Activated CD4-positive, alpha-beta T cell treated with anti-CD3 and anti-CD28 coated beads for 4 hours (primary cell): ENCODE measurements at places on chromosomes 7 and 10.

- no peak for DNase-seq
Observed at GRCh38 chr10:101244321-101245050, 15.2 kb upstream of the LBX1 start.

- DNase-seq = no peak
Observed at GRCh38 chr10:48274636-48275035, at the start of gene FRMPD2. Gene FRMPD2 (minus strand): TSS chr10:48274696. CDS start chr10:48274567, 129 bp downstream.

DNA sequence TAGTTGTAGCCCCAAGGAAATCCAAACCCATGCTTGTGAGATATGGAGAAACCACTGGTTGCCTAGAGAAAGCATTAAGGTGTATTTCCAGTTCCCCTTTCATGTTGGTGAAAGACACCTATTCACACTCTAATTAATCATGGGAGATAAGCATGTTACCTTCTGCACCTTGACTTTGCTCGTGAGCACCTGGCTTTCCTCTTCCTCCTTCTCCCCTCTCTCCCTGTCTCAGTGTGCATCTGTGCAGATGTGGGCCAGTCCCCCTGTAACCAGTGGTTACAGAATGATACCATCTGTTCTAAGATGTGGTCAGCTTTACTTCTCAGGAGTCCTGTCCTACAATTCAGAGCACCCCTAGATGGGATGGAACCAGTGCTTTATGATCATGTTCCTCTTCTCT is 160.6 kb downstream of the LCOR start:
- DNase-seq = no peak

- DNase-seq = no peak
Observed at GRCh38 chr10:58467931-58468635, 44.6 kb upstream of the BICC1 start.

DNA sequence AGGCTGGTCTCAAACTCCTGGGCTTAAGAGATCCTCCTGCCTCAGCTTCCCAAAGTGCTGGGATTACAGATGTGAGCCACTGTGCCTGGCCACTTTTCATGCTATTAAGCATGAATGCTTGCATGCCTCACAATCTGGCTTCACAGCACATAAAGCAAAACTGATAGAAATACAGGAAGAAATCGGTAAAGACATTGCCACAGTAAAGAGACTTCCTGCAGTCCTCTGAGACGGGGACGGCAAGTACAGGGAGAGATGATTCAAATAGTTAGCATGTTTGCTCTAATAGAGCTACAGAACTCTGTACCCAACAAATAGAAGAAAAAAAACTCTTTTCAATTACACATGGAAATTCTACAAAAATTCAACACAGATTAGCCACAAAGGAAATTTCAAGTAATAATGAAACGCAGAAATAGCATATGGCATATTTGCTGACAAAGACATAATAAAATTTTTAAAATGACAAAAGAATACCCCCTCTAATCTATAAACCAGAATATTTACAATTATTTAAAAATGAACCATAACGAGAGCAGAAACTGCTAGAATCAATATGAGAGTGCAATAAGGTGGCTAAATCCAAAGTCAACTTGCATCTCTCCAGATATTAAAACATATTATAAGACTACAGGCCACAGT is 32.3 kb downstream of the CARD11 start:
- no peak for DNase-seq

- DNase-seq = no peak
Observed at GRCh38 chr7:134016223-134016941, 110.8 kb upstream of the LRGUK start.

GRCh38 chr10:75505840-75506506 is 74.5 kb downstream of the LRMDA start:
- DNase-seq = no peak

DNA sequence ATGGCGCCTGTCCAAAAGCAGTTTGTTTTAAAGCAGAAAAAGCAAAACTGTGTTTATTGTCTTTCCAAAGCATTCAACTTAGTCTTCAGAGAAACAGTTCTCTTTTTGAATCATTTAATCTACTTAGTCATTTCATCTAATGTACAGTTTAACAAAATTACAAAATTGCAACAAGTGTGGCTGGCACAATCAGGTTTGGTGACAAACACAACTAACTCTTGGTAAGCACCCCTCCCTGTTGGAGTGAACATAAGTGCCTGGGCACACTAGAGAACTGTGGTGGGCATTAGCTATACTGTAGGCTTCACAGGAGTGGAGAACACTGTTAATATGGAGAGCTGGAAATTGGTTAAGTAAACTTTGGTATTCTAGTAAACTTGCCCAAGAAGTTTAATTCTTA is 6.9 kb downstream of the CREM start:
- DNase-seq = no peak

DNA sequence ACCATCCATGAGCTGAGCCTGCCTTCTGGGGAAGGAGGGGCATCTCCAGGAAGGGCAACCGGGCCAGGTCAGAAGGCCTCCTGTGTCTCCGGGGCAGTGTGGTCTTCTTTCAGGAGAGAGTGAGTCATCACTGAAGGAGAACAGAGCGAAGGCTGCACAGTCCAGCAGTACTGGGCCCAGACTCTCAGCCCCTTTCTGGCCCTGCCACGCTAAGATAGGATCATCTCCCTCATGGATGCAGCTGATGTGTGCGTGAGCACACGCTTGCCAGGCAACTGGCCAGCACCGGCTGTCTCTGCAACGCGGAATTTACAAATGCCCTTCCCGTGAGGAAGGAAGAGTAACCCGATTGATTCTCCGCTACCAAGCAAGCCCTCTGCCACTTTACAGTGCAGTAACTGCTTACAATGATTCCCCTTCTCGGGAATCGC is 328.2 kb downstream of the TNS3 start:
- DNase-seq = no peak

- no peak for DNase-seq
Observed at GRCh38 chr10:97157578-97158095, 28.1 kb downstream of the SLIT1 start.

DNA sequence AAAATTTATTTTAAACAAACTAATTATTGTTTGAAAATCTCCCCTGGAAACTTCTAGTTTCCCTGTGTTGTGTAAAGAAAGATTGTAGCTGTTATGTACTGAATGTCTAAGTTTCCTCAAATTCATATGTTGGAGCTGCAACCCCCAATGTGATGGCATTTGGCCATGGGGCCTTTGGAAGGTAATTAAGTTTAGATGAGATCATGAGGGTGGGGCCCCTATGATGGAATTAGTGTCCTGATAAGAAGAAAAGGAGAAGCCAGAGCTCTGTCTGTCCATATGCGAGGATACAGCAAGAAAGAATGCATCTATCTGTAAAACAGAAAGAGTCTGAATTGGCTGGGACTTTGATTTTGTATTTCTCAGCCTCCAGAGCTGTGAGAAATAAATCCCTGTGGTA is 179.5 kb downstream of the STK31 start:
- no peak for DNase-seq

DNA sequence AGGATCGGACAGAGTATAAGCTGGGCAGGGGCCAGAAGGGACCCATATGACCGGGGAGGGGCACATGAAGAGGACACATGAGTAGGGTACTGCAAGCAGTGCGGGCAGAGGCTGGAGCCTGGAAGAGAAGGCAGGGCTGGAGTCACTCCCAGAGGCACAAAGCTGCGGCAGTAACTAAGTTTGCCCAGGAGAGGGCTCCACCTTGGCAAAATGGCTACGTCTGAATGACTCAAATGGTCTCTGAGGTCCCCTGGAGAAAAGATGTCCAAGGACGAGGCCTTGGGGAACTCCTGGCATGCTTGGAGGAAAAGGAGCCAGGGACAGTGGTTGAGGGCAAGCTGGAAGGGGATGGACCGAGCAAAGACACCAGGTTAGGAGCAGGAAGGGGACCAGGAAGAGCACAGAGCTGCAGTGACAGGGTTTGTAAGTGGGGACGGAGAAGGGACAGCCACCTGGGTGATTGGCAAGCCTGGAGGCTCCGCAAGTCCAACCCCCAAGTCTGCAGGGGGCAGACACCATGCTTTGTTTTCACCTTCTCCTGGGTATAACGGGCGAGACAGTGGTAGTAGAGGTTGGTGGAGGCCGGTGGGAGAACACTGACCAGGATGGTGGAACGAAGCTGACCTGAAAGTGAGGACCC is 43.1 kb upstream of the LBX1 start:
- peak; percentile 53 for DNase-seq

- no peak for DNase-seq
Observed at GRCh38 chr10:99673492-99673891, 14.2 kb downstream of the ENTPD7 start.

GRCh38 chr10:26555719-26556368 is 117.7 kb downstream of the APBB1IP start:
- no peak for DNase-seq

DNA sequence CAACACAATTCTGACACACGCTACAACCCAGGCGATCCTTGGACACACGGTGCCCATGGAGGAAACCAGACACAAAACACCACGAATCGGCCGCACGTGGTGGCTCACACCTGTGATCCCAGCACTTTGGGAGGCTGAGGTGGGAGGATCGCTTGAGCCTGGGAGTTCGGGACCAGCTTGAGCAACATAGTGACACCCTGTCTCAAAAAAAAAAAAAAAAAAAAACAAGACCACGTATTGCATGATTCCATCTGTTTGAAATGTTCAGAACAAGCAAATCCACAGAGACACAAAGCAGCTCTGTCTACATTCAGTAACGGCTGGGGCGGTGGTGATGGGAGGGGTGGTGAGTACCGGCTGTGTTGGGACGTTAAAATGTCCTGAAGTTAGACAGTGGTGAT is 25.2 kb downstream of the ADAP1 start:
- DNase-seq = no peak

GRCh38 chr7:32179567-32179966 is 109.4 kb upstream of the PDE1C start:
- no peak for DNase-seq

- no peak for DNase-seq
Observed at GRCh38 chr10:3873728-3874461, 88.9 kb upstream of the KLF6 start.

DNA sequence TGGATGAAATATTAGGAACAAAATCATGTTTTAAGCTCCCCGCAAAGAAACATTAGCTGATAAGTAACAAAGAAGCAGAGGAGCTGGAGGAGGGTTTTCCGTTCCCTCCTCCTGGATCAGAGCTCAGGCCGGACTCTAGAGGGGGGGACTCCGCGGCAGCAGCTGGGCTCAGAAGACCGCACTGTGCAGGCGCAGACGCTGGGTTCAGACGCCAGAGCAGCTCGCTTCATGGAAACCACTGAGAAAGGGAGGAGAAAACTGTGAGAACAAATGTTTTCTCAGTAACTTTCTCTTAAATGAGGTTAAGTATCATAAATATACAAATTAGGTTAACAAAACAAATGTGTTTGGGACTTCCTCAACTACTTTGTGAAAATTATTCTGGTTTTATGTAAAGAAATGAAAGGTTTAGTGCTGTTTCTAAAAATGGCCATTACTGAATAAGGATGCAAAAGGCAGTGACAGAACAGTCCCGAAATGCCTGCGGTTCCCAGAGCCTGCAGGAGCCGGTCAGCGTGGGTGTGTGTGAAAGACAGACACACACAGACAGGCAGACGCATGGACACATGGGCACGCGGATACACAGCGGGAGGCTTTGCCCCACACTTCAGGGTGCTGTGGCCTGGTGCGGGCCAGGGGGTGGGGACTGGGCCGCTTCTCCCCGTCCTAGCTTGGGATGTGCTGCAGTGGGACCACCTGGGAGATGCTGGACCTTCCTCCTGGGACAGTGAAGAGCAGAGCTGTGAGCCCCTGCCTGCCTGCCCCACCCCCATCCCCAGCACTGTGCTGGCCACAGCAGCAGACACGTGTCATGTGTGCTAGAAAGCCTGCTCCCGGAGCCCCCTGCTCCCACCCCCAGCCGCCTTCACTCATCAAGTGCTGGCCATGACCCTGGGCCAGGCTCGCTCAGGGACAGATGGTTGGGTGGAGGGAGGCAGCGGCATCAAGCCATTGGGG is 20.3 kb upstream of the ADGRA1 start:
- DNase-seq = no peak

DNA sequence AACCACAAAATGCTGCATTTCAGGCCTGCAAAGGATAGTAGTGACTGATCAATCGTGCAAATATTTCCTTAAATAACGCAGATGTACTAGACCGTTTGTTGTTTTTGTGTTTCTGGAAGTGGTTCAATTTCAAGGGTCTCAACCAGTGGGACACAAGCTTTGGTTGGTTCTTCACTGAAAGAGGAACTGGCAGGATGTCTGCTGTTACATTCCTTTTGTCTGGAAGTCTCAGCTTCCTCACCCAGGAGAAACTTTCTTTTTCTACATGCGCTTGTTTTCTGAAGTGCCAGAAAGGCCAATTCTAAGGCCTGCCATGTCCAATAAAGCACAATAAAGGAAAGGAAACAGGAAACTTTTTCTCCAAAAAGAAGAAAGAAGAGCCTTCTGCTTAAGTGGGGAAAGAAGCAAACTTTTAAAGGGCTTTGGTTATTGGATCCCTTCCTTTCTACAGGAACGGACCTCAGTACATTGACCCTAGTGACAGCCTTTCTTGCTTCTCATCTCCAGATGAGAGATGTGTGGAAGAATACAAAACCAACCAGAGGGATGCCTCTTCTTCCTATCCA is 4.1 kb downstream of the DKK1 start:
- DNase-seq = no peak

DNA sequence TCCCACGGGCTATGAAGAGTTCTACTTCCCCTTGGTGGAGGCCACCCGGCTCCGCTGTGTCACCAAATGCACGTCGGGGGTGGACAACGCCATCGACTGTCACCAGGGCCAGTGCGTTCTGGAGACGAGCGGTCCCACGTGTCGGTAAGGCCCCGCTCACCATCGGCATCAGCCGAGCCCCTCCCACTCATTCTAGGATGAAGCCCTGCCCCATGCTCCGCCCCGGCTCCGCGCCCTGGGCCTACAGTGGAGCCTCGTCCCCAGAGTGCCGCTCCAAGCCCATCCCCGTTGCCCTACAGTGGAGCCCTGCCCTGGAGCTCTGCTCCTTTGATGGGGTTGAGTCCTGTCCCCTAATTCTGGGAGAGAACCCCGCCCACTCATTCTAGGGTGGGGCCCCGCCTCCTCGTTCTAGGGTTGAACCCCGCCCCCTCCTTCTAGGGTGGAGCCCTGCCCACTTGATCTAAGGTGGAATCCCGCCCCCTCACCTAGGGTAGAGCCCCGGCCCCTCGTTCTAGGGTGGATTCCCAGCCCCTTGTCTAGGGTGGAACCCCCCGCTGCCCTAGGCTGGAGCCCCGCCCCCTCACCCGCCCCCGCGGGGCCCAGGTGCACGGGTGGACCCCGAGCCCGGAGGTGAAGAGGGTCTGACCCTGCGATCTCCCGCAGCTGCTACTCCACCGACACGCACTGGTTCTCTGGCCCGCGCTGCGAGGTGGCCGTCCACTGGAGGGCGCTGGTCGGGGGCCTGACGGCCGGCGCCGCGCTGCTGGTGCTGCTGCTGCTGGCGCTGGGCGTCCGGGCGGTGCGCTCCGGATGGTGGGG is 3.4 kb upstream of the MUC12 start:
- peak; percentile 64 for DNase-seq

- DNase-seq = no peak
Observed at GRCh38 chr7:19322002-19322401, 176.8 kb upstream of the FERD3L start.

DNA sequence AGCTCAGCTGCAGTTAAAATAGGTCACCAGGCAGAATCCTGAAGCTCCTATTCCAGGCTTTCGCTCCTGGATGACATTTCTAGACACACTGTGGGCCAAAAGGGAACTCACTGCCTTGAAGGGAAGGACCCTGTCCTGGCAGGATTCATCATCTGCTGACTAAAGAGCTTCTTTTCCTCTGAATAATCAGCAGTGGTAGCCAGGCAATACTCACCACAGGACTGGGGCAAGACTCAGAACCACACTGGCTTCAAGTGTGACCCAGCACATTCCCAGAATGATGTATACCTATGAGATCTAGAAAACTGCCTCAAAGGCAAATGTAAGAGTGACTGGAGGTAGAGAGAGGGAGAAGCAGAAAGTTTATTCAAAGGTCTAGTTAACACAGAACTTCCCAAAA is 29.5 kb upstream of the EBF3 start:
- DNase-seq = no peak
